ENCODE measurements at places on chromosomes 12 and 14. TPM values are rescaled to one million over a fixed set of nuclear protein-coding genes. Genes with fewer than 3 reads are reported as not detected.

DNA sequence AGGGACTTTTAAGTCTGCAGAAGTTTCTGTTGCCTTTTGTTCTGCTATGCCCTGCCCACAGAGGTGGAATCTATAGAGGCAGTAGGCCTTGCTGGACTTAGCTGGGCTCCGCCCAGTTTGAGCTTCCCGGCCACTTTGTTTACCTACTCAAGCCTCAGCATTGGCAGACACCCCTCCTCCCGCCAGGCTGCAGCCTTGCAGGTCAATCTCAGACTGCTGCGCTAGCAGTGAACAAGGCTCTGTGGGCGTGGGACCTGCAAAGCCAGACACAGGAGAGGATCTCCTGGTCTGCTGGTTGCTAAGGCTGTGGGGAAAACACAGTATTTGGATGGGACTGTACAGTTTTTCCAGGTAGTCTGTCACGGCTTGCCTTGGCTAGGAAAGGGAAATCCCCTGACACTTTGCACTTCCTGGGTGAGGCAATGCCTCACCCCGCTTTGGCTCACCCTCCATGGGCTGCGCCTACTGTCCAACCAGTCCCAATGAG lies 43.7 kb downstream of the CCDC59 start:
- peak; percentile 78 for DNase-seq
- H3K27me3 ChIP-seq: no peaks in the 10 kb centered on the region
- H3K4me1 ChIP-seq: peaks cover 16% of the 10 kb centered on the region
- H3K27ac ChIP-seq: no peak overlapping the region

The STYK1 gene
- total RNA-seq: 1.9 TPM

- H3K27ac ChIP-seq: peak overlapping the region; percentile 66
- no peaks in the 10 kb centered on the region for H3K27me3 ChIP-seq
- no peak for DNase-seq
- peak overlapping the region; percentile 90 for H3K4me3 ChIP-seq
Observed at GRCh38 chr14:73026243-73026844, 562 bp downstream of the ZFYVE1 start.

DNA sequence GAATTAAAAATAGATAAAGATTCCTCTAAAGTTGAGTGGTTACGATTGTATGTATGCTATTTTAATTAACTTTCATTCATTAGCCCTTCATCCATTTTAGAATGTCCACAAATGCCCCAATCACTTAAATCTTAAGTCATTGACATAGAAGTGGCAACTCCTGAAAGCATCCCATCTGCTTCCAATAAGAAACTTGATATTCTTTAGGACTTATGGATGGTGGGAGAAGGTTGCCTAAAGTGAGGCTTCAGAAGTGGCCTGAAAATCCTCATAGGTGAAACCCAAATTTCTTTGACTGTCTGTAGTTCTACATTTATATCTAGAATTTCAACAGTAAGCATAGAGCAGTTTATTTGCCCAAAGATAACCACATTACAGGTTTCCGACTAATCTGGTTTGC lies 161.7 kb upstream of the HMGA2 start:
- H3K4me3 ChIP-seq: no peak overlapping the region
- H3K27me3 ChIP-seq: peaks cover 9% of the 10 kb centered on the region
- no peak overlapping the region for H3K27ac ChIP-seq
- DNase-seq: no peak

- peak; percentile 65 for DNase-seq
- H3K4me3 ChIP-seq: no peak overlapping the region
- peaks cover 33% of the 10 kb centered on the region for H3K4me1 ChIP-seq
- no peak overlapping the region for H3K27ac ChIP-seq
Observed at GRCh38 chr12:5511644-5512600, 80.0 kb downstream of the NTF3 start.

The RD3L gene
- not detected for total RNA-seq

The KRT77 gene
- total RNA-seq: not detected

- no peak for DNase-seq
- no peaks in the 10 kb centered on the region for H3K27me3 ChIP-seq
- H3K4me3 ChIP-seq: no peak overlapping the region
- H3K4me1 ChIP-seq: peaks cover 2% of the 10 kb centered on the region
- no peaks in the 10 kb centered on the region for H3K36me3 ChIP-seq
Observed at GRCh38 chr14:80624581-80624980, 317.0 kb downstream of the CEP128 start.

GRCh38 chr12:52390739-52391617 lies 5.5 kb upstream of the KRT84 start:
- H3K27me3 ChIP-seq: peaks cover 4% of the 10 kb centered on the region
- peak; percentile 70 for DNase-seq
- peaks cover 4% of the 10 kb centered on the region for H3K4me1 ChIP-seq
- H3K36me3 ChIP-seq: no peaks in the 10 kb centered on the region

The MYF6 gene
- total RNA-seq: 0.15 TPM

- no peaks in the 10 kb centered on the region for H3K4me1 ChIP-seq
- peaks cover 80% of the 10 kb centered on the region for H3K36me3 ChIP-seq
- H3K27ac ChIP-seq: no peak overlapping the region
- peaks cover 10% of the 10 kb centered on the region for H3K27me3 ChIP-seq
- DNase-seq: no peak
Observed at GRCh38 chr12:129550353-129550752, 353.5 kb downstream of the TMEM132D start.

DNA sequence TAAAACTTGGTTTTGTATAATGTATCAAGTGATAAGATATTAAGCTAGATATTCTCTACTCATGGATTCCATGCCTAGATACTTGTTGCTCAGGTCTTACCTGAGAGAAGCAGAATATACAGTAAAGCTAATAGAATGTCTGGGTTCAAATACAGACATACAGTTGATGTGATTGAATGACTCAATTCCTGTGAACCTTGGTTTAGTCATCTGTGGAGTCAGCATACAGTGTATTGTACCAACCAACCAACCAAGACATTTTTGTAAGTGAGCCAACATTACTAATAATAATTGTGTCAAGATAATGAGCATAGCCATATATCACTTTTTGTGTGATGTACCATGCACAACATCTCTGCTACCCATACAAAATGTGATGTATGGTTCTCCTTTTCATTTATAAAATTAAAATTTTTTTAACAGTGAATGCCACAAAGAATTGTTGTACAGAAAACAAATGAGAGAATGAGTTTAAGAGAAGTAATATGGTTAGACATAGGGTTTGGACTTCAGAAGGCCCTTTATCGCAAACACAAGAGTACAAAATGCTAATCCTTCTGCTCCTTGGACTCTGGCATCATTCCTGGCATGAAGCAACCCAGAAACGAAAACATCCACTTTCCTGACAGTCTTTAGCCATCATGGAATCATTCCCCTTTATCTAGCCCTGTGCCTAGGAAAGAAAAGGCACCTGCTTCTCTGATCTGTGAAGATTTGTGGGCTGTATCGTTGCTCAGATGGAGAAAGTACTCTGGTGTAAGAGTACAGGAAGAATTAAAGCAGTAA lies 977.2 kb upstream of the USP15 start:
- peaks cover 3% of the 10 kb centered on the region for H3K27me3 ChIP-seq
- H3K4me3 ChIP-seq: no peak overlapping the region
- DNase-seq: no peak
- H3K27ac ChIP-seq: no peak overlapping the region
- peaks cover 25% of the 10 kb centered on the region for H3K36me3 ChIP-seq

DNA sequence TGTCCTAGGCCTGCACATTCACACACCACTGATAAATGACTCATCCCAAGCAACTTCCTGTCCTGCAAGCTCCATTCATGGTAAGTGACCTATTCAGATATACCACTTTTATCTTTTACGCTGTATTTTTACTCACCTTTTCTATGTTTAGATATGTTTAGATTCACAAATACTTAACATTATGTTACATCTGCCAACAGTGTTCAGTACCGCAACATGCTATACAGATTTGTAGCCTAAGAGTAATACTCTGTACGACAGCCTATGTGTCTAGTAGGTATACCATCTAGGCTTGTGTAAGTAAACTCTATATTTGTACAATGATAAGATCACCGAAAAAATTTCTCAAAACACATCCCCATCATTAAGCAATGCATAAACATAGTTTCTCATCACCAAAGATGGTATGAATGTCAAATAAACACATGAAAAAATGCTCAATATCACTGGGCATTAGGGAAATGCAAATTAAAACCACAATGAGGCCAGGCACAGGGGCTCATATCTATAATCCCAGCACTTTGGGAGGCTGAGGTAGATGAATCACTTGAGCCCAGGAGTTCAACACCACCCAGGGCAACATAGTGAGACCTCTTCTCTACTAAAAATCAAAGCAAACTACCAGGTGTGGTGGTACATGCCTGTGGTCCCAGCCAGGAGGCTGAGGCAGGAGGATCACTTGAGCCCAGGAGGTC lies 20.7 kb downstream of the ATXN2 start:
- H3K27me3 ChIP-seq: no peaks in the 10 kb centered on the region
- H3K36me3 ChIP-seq: peaks cover 5% of the 10 kb centered on the region
- H3K4me3 ChIP-seq: no peak overlapping the region
- H3K27ac ChIP-seq: no peak overlapping the region
- DNase-seq: no peak
- H3K4me1 ChIP-seq: peaks cover 13% of the 10 kb centered on the region

DNA sequence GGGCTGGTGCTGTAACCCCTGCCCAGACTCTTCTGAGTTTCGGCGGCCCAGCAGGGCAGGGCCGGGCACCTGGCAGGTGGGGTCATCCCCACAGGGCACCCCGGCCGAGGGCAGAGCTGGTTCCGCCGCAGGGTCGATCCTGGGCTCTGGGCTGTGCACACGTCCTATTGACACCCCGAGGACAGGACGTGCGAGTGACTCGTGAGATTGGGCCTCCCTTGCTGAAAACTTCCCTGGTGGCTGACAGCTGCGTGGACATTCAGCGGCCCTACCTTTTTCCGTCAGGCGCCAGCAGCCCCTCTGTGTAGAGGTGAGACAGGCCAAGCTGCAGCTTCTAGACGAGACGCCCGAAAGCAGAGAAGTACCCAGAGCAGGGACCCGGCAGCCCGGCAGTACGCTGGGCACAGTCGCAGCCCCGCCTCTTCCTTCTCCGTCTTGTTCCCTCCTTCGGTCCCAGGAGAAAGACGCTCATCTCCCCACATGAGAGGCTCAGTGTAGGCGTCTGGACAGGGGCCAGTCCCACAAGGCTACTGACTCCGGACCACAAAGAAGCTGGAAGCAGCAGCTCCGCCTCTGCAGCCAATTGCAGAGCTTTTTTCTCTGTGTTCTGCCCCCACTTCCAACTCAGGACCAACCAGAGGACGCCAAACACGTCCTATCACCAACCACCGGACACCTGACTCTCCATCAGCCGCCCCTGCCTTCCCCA lies at the start of gene LRCOL1:
TSS of gene LRCOL1 (minus strand) at position 532 of the 709 bp plus-strand sequence. CDS start 4,331 bp downstream, outside the sequence.
- H3K4me3 ChIP-seq: no peak within 1 kb of the TSS
- H3K36me3 ChIP-seq: peaks cover 5% of the 10 kb centered on the region
- no peaks in the 10 kb centered on the region for H3K4me1 ChIP-seq
- H3K27me3 ChIP-seq: peaks cover 98% of the 10 kb centered on the region

The TTC9 gene
- total RNA-seq: 22.5 TPM

The RNASE7 gene
- total RNA-seq: not detected

The SMIM41 gene
- 0.14 TPM for total RNA-seq

GRCh38 chr12:112843287-112843686 lies 51.7 kb downstream of the RPH3A start:
- no peak overlapping the region for H3K27ac ChIP-seq
- H3K4me3 ChIP-seq: no peak overlapping the region
- peaks cover 9% of the 10 kb centered on the region for H3K27me3 ChIP-seq
- no peaks in the 10 kb centered on the region for H3K36me3 ChIP-seq

- no peaks in the 10 kb centered on the region for H3K27me3 ChIP-seq
- peaks cover 26% of the 10 kb centered on the region for H3K4me1 ChIP-seq
Observed at GRCh38 chr12:115008929-115009328, 325.0 kb upstream of the TBX3 start.

The KLRG1 gene
- total RNA-seq: 6.2 TPM

DNA sequence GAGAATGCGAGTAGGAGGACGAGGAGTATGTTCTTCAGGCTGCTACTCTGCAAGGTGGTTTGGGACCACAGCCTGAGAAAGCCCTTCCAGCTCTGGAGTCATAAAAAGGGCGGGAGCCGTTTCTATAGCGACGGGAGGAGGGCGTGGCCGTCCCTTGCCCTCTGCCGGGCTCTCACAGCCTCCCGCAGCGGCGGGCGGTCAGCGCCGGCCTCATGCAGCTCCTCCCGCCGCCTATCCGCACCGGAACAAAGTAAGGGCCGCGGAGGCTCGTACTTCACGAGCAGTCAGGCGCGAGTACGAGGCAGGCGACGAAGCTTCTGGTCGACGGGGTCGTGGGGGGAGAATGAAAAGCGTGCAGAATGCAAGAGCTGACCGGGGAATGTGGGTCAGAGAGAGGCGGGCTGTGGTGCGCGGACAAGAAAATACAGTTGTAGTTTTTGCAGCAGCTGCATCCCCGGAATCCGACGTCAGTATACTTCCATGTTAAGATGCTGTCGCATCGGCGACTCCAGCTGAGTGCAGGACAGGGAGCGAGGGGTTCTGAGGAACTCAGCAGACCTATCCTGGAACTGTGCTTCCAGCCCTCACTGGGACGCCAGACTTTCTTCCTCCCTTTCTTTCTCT lies at the start of gene DYRK4:
TSS of gene DYRK4 (plus strand) at position 175 of the 624 bp plus-strand sequence. CDS start at position 213, 38 bp downstream.
- peaks cover 31% of the 10 kb centered on the region for H3K27me3 ChIP-seq
- H3K4me3 ChIP-seq: peak within 1 kb of the TSS; percentile 61
- H3K4me1 ChIP-seq: peaks cover 9% of the 10 kb centered on the region

DNA sequence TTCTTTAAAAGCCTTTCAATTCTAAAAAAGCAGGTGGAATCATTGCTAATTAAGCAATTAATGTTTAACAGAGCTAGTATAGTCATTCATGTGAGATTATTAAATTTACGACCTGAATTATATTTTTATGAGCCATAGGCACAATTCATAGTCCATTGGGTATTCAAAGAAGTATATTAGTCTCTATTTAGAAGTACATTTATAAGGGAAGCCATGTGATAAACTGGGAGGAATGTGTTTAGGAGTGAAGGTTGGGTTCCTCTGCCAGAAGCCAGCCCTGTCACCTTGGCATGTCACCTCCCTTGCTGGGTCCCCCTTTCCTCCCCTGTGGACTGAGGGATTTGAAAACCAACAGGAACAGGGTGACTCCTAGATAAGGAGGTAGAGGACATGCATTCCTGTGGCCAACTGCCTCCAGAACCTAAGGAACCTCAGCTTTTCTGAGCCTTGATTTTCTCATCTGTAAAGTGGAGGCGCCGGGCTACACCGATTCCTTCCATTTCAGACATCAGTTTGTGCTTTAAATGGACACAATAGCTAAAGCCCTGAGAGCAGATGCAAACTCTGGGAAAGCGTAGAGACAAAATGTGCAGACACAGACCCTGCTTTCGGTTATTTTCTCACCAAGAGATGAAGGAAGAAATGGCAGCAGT lies 5.4 kb upstream of the KRT2 start:
- no peaks in the 10 kb centered on the region for H3K27me3 ChIP-seq
- no peak for DNase-seq
- H3K27ac ChIP-seq: no peak overlapping the region
- no peaks in the 10 kb centered on the region for H3K36me3 ChIP-seq

The ANO4 gene
- 2.6 TPM for total RNA-seq

The C12orf75 gene
- 27.4 TPM for total RNA-seq

The KCNC2 gene
- not detected for total RNA-seq
